ENCODE measurements at places on chromosomes 16 and 17. TPM values are rescaled to one million over a fixed set of nuclear protein-coding genes. Genes with fewer than 3 reads are reported as not detected.

BTBD17 gene
- not detected for total RNA-seq

NPB gene
- 3.9 TPM for total RNA-seq

FBXL16 gene
- total RNA-seq, result 28.0 TPM

SMPD3 gene
- 0.77 TPM for total RNA-seq

ZNF287 gene
- 12.3 TPM for total RNA-seq

FDXR gene
- 21.8 TPM for total RNA-seq

NPW gene
- total RNA-seq, result 15.3 TPM

TMC7 gene
- 5.1 TPM for total RNA-seq

KDM8 gene
- 7.9 TPM for total RNA-seq

TNFRSF13B gene
- not detected for total RNA-seq

SLC26A11 gene
- 30.9 TPM for total RNA-seq

GGT6 gene
- total RNA-seq, result not detected

CLEC19A gene
- total RNA-seq, result not detected

EVPLL gene
- not detected for total RNA-seq

SPATA32 gene
- total RNA-seq, result 0.26 TPM

RGS9 gene
- total RNA-seq, result 3.3 TPM

PDILT gene
- total RNA-seq, result not detected

MTHFSD gene
- 16.5 TPM for total RNA-seq

CLDN6 gene
- total RNA-seq, result 1.2 TPM

LLGL2 gene
- 201 TPM for total RNA-seq

CHST4 gene
- 1.1 TPM for total RNA-seq

HLF gene
- 0.13 TPM for total RNA-seq

MARF1 gene
- 51.5 TPM for total RNA-seq

TBX6 gene
- total RNA-seq, result 0.46 TPM

C16orf86 gene
- 0.80 TPM for total RNA-seq

RAB26 gene
- total RNA-seq, result 92.2 TPM

TMEM92 gene
- 0.54 TPM for total RNA-seq

RHOT2 gene
- 195 TPM for total RNA-seq

ITGAD gene
- not detected for total RNA-seq

FOXN1 gene
- not detected for total RNA-seq

DUSP14 gene
- 23.1 TPM for total RNA-seq

PIGL gene
- 14.8 TPM for total RNA-seq

HSD17B2 gene
- total RNA-seq, result 0.41 TPM

SLC35G6 gene
- not detected for total RNA-seq

SGCA gene
- not detected for total RNA-seq

CETP gene
- not detected for total RNA-seq

TBC1D3G gene
- 0.15 TPM for total RNA-seq

PPY gene
- total RNA-seq, result not detected

TSPOAP1 gene
- total RNA-seq, result 0.05 TPM

WDR81 gene
- total RNA-seq, result 29.5 TPM

ALG1 gene
- total RNA-seq, result 46.6 TPM

Data from Panc1 (cell line).